Kidney glomerular epithelial cell (primary cell): ENCODE measurements at places on chromosomes 11 and 22.

DNA sequence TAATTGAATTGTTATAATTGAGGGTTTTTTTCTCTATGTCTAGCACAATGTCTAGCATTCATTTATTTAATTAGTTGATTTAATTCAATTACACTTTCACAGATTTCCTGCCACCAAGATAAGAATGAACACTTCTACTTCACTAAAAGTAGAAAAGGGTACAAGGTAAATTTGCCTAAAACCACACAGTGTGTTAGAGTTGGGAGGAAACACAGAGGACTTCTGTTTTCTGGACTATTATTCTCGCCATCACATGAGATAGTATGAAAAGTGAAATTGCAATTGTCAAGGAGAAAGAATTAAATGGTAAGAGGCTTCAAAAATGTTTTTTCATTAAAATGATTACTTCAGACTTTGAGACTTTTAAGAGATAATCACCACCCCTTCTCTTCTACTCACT is 109.5 kb downstream of the ETS1 start:
- DNase-seq: no peak

DNA sequence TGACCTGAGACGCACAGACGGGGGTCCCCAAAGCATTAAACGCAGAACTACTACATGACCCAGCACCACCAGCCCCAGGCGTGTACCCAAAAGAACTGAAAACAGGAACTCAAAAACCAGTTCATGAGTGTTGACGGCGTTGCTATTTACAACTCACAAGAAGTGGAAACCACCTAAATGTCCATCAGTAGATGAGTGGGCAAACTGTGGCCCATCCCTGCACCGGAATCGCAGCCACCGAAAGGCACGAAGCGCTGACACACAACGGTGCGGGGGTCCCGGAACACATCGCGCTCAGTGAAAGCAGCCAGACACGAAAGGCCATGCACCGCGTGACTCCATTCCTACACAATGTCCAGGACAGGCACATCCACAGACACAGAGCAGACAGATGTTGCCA is 79.2 kb downstream of the TRMU start:
- no peak for DNase-seq

DNA sequence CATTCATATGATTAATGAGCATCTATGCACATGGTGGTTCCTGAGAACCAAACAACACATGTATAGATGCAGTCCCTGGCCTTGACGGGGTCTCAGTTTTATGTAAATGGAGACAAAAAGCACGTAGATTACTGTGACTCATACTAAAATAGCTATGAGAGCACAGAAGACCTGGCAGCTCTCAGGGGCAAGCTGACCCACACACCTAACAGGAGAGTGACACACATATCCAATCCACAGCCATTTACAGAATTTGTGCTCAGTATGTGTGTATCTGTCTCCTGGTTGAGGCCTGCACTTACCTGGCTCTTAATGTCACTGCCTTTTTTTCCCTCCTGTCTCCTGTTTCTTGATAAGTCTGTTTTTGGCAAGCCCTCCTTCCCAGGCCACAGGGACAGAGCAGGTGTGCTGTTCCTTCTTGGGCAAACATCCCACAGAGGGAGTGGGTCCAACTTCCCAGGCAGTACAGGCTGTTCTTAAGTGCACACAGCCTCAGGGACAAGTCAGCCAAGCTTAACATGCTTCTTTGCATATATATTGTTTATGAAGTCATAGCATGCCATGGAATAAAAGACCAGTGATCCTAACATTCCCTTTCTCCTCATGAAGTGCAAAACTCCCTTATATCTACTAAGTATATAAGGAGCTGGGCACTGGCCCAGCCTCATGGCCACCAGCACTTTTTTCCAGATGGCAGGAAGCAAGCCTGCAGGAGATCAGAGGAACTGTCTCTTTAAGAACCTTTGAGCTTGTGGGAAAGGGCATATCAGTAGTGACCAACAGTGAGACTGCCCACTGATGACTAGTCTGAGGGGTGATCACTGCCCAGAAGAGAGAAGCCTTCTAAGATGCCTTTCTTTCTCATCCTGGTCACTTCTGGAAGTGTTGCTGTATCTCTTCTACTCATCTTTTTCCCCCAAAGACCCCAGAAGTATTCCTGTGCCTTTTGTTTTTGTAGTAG is 124.7 kb upstream of the CCDC90B start:
- no peak for DNase-seq

DNA sequence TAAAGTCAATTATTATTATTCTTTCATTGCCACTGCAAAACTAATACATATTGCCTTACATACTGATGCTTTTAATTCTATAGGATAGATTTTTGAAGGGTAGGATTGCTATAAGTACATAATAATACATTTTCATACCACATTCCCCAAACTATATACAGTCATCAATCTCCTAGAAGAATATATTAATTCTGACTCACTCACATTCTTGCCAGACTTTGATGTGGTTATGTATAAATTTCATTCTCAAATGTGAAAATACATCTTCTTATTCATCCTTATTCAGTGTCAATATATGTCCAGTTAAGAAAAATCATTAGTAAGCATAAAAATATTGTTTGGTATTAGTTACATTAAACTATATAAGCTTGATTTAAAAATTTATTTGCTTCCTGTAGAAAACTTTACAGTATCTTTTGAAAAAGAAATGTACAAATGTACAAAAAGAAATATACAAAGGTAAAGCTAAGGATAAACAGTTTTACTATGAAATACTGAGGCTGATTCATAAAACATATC is 458.8 kb upstream of the CNTN5 start:
- DNase-seq: no peak

GRCh38 chr11:25733777-25734176 is 598.2 kb upstream of the ANO3 start:
- DNase-seq: peak; percentile 7

GRCh38 chr11:65390996-65391395 is 4.6 kb downstream of the FRMD8 start:
- DNase-seq: no peak

DNA sequence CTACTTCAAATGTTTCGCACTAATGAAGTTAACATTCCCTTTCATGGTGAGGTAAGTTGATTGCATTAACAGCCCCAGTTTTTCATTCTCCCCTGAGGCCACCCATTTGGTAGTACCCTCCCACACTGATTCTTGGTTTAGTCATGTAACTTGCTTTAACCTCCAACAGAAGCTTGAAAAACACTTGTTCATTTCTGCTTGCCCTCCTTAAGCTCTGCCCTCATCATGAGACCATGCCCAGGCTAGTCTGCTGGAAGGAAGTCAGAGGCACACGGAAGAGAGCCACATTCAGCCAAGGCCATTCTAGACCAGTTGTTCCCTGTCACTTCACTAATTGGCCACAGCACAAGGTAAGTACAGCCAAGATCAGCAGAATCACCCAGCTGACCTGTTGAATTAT is 50.7 kb upstream of the CD44 start:
- DNase-seq: no peak
